MCF 10A (cell line): ENCODE measurements at places on chromosomes 5 and 9. TPM values are rescaled to one million over a fixed set of nuclear protein-coding genes. Genes with fewer than 3 reads are reported as not detected.

The ACOT12 gene
- total RNA-seq, result not detected in 2 replicates

The SLC25A2 gene
- 0.37 and 0.79 TPM in 2 replicates for total RNA-seq

The TICAM2 gene
- total RNA-seq, result 3.7 and 8.3 TPM in 2 replicates

The ABCA2 gene
- total RNA-seq, result 20.0 and 21.7 TPM in 2 replicates

The SHISAL2B gene
- total RNA-seq, result not detected in 2 replicates

The GOLGA1 gene
- total RNA-seq, result 22.8 and 29.9 TPM in 2 replicates

The GFI1B gene
- total RNA-seq, result not detected in 2 replicates

The F2RL1 gene
- total RNA-seq, result 30.7 and 34.9 TPM in 2 replicates

The PDCD1LG2 gene
- total RNA-seq, result 1.8 and 3.2 TPM in 2 replicates

The PLGRKT gene
- total RNA-seq, result 21.6 and 22.5 TPM in 2 replicates

The CFAP157 gene
- total RNA-seq, result not detected in 2 replicates

The SHC3 gene
- 0.02 and 0.32 TPM in 2 replicates for total RNA-seq

The PCDHGA6 gene
- 0.44 and 0.49 TPM in 2 replicates for total RNA-seq

The MLANA gene
- total RNA-seq, result not detected in 2 replicates

The FBXO4 gene
- 18.4 and 20.2 TPM in 2 replicates for total RNA-seq

The OR1Q1 gene
- not detected in 2 replicates for total RNA-seq

The PCDHAC2 gene
- 9.3 and 12.3 TPM in 2 replicates for total RNA-seq

The IRX4 gene
- 41.2 and 44.7 TPM in 2 replicates for total RNA-seq

The SLC34A1 gene
- not detected in 2 replicates for total RNA-seq

The CDH9 gene
- not detected in 2 replicates for total RNA-seq

The OTP gene
- total RNA-seq, result not detected in 2 replicates

The LURAP1L gene
- 59.2 and 80.4 TPM in 2 replicates for total RNA-seq

The TOR4A gene
- 20.6 and 21.9 TPM in 2 replicates for total RNA-seq
